NCI-H1694 (cell line): ENCODE measurements at places on chromosomes 16 and 17.

- no peak for DNase-seq
Measured at GRCh38 chr17:77696721-77697460, 261.6 kb upstream of the TNRC6C start.

GRCh38 chr17:77182205-77183172, 41.7 kb downstream of the SEC14L1 start:
- no peak for DNase-seq

DNA sequence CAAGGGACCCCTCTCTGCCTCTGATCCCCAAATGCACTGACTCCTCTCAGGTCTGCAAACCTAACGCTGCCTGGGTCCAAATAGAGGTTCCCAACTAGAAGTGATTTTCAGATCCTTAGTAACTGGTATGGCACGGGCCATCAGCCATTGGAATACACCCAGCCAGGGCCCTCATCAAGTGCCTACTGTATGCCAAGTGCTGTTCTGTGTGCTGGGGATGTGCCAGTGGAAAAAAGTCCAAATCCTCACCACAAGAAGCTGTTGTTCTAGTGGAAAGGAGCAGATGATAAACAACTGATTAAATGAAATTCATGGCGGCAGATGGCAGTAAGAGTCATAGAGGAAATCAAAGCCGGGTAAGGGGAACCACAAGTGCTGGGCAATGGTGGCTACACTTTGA, 57.2 kb upstream of the MED9 start:
- DNase-seq = no peak

- DNase-seq = no peak
Measured at GRCh38 chr16:22141767-22142166, 20.5 kb upstream of the SDR42E2 start.
